ENCODE measurements at places on chromosomes 11 and 22. TPM values are rescaled to one million over a fixed set of nuclear protein-coding genes. Genes with fewer than 3 reads are reported as not detected.

The KCTD14 gene
- 0.42 TPM for total RNA-seq

The BTBD18 gene
- total RNA-seq, result not detected

The RBFOX2 gene
- 116 TPM for total RNA-seq

The NPTXR gene
- 38.4 TPM for total RNA-seq

The CECR2 gene
- under 0.01 TPM for total RNA-seq

The RAB39A gene
- total RNA-seq, result not detected

The MUC5AC gene
- not detected for total RNA-seq

The TUG1 gene
- total RNA-seq, result 43.1 TPM

The CD3E gene
- not detected for total RNA-seq

The TEX54 gene
- total RNA-seq, result not detected

The PSMC3 gene
- 117 TPM for total RNA-seq

The GAL gene
- 0.59 TPM for total RNA-seq

The OR8D4 gene
- not detected for total RNA-seq

The SEZ6L gene
- not detected for total RNA-seq

The DLG2 gene
- 2.1 TPM for total RNA-seq

All from smooth muscle cell of the umbilical artery (primary cell).